NCI-H774 (cell line): ENCODE measurements at places on chromosomes 3 and 15.

DNA sequence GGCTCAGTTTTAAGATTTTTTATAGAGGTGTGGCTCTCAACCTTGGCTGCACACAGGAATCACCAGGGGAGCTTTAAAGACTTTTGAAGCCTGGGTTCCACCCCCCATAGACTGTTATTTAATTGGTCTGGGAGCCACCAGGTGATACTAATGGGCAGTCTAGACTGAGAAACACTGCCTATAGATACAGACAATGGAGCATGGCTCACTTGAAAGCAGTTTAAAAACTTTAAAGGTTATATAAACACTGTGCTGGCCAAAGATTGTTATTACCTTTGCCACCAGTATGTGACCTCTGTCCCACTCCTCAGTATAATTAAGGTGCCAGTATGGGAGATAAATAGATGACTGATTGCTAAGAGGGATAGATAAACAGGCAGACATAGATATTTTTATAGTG is 3.8 kb downstream of the GOLIM4 start:
- peak; percentile 22 for DNase-seq

DNA sequence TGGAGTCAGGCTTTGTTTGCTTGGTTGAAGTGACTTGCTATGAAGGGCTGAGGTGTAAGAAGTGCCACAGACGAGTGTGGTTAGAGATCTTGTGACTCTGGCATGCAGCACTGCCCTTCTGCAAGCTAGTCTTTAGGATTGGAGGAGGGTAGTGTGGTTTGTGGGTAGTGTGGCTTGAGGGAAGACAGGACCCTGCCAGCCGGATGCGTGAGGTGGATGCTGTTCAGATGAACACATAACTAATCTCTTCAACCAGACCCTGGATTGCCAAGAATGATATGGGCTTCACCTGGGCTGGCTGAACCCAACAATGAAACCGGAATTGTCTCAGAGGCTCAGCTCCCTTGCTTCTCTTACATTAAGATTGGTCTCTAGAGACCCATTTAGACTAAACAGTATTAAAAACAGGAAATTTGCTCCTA is 32.7 kb downstream of the STARD9 start:
- no peak for DNase-seq

GRCh38 chr15:40332113-40332781 is 8.5 kb downstream of the CCDC9B start:
- DNase-seq, result no peak

GRCh38 chr15:61654918-61655317 is 405.3 kb downstream of the VPS13C start:
- DNase-seq, result no peak

GRCh38 chr3:179840985-179841384 is 188.1 kb downstream of the USP13 start:
- DNase-seq, result no peak

DNA sequence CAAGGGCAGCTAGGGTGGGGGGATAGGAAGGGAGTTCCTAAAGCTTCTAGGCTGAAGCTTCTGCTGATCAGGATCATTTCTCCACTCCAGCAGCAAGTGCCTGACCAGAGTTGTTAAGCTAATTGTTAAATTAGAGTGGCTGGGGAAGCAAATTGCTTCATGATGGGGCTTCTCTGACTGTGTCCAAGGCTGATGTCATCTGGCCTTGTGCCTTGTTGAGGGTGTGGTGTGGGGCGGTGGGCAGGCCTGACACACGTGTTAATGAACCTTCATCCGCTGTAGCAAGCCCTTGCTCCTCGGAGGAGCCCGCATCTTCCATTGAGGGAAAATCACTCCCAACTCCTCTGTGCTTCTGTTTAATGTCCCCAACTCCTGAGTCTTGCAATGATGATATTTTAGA is 84.3 kb upstream of the ROPN1 start:
- no peak for DNase-seq

DNA sequence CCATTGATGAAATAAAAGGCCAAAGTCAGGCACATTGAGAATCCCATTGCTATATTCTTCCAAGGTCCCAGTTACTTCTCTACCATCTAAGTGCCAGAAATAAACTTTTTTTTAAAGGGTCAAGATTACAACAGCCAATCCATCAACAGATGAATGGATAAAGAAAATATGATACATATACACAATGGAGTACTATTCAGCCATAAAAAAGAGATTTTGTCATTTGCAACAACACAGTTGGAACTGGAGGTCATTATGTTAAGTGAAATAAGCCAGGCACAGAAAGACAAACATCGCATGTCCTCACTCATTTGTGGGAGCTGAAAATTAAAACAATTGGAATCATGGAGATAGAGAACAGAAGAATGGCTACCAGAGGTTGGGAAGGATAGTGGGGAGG is 25.5 kb downstream of the ULK4 start:
- no peak for DNase-seq

DNA sequence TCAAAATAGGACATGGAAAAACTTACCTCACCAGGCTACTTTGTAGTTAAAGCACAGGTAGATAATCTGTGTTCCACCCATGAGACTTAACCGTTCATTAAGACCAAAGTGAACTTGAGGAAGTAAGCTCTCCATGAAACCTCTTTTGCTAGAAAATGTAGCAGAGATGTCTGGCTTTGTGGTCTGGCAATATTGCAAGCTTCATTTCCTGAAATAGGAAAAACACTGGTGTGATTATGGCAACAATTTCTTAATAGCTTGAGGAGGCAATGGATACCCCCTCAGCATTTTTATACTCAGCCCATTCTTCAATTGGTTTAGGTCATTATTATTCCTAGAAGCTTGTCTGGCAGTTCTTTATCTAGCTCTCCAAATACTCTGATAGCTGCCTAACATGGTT is 957.3 kb downstream of the IGSF11 start:
- no peak for DNase-seq

DNA sequence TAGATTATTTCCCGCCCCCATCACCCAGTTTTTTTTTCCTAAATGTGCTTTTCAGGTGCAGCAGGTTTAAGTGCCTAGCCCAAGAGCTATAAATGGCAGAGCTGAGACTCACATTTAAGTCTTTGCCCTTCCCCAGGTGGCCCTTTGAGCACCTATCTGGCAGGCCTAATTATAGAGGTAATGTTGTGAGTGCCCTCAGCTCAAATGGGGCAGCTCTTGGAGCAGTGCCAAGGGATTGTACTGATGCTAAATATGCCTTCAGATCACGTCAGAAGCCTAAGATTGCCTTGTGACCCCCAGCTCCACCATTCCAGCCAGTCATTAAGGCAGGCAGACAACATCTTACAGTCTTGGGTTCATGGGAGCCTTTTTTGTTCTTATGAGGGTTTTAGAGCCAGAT is 159.5 kb downstream of the RPLP1 start:
- peak; percentile 23 for DNase-seq

GRCh38 chr3:8523041-8523440 is 21.4 kb downstream of the LMCD1 start:
- no peak for DNase-seq

DNA sequence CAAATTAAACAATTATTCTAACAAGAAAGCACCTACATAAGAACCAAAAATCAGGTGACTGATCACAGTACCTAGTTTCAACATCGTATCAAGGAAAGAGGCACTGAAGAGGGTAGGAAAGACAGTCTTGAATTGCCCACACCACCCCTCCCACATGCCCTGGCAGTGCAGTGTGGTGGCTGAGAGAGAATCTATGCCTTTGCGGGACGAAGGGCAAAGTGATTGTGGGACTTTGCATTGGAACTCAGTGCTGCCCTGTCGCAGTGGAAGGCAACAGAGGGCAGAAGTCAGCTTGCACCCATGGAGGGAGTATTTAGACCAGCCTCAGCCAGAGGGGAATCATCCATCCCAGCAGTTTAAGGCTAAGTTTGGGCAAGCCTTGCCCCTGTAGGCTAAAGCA is 24.5 kb downstream of the NEDD4 start:
- no peak for DNase-seq

DNA sequence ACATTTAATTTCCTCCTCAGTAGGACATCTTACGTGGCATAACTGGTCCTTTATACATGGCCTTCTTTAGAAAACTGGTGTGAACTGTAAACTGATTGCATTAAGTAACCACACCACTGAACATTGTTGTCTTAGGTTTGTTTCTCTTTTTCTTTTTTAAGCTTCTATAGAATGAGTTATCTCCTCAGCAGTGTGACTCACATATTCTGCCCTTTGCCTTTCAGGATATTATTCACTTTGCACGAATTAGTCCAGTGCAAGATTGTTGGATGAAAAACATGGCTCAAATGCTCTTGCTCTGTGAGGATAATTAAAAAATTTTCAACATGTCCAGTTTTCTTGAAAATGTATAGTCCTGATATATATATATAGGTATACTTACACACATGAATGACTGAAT is 147.6 kb downstream of the KBTBD8 start:
- DNase-seq, result no peak

DNA sequence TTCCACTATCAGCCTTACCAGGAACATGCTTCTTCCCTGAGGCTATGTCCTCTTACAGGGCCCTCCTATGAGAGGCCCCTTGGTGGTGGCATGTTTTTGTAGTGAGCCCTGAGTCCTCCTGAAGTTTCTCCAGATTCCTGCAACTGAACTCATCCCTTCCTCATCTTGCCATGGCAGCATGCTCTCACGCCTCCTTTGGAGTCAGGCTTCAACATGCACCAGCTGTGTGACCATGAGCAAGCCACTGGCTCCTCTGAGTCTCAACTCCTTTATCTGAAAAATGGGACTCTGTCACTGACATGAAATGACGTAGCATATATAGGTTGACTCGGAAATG is 216.3 kb upstream of the TLE3 start:
- DNase-seq, result no peak

DNA sequence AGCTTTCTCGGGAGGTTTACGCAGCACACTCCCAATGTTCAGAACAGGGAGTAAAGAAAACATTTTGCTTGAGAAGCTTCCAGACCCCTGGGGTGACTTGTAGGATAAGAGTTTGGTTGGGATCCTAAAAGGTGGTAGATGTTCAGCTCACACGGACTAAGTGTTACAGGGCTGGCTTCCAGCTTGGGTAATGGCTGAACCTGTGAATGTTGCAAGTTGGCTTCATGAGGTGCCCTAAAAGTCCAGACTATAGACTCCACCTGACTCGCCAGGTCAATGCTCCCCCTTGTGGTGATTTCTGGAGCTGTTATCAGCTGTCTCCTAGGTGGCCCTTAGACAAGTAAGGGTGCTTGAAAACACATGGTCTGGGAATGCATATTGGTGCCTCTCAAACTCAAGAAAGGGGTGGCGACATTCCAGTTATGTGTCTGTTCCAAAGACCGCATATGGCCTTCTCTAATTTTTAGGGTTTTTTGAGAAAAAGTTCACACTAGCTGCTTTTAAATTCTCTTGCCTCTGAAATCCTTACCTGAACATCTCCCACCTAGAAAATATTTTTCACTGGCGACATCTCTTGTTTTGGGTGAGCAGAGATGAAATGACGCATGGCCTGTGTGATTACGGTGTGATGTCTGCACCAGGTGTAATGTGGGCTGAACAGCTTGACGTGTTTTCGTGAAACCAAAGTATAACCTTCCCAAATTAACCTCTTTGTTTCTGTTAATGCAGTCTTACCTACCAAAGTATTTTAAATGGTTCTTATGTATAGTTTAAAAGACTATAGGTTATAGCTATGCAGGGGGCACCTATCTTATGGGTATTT is 175.7 kb upstream of the KBTBD8 start:
- DNase-seq, result peak; percentile 4

- no peak for DNase-seq
These were observed 15.7 kb upstream of the CNTN4 start for GRCh38 chr3:2082871-2083480.

- no peak for DNase-seq
These were observed 186.0 kb downstream of the TNIK start for GRCh38 chr3:171274222-171274621.

GRCh38 chr3:3646934-3647333 is 152.3 kb upstream of the LRRN1 start:
- DNase-seq, result no peak

DNA sequence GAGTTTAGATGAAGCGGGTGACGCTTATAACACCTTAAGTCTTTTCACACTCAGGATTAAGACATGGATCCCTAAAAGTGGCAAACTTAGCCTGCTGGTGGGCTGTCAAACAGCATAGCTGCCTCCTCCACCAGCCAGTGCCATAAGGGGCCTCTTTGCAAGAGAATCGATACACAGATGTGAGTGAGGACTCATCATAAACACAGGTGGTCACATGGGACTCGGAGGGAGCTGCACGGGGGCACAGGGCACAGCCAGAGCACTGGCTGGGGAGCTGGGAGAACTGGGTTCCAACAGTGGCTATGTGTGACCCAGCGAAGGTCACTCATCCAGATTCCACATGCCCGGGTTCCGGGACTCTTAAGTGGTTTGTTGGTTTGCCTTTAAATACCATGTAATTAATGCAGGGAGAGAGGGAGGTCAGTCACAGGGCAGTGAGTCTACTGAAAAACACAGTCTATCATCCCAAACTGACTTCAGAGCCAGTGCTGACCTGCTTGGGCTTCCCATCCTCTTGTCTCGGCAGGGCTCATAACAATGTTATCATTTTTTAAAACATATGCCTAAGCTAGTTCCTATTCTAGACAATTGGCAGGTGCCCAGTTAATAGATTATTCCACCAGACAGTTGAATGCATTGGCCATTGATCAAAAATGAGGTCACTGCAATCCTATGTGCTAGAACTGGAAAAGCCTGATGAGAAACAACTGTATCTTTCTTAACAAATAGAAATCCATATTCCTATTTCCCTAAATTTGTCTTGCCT is 51.8 kb downstream of the SLC12A8 start:
- DNase-seq, result no peak

DNA sequence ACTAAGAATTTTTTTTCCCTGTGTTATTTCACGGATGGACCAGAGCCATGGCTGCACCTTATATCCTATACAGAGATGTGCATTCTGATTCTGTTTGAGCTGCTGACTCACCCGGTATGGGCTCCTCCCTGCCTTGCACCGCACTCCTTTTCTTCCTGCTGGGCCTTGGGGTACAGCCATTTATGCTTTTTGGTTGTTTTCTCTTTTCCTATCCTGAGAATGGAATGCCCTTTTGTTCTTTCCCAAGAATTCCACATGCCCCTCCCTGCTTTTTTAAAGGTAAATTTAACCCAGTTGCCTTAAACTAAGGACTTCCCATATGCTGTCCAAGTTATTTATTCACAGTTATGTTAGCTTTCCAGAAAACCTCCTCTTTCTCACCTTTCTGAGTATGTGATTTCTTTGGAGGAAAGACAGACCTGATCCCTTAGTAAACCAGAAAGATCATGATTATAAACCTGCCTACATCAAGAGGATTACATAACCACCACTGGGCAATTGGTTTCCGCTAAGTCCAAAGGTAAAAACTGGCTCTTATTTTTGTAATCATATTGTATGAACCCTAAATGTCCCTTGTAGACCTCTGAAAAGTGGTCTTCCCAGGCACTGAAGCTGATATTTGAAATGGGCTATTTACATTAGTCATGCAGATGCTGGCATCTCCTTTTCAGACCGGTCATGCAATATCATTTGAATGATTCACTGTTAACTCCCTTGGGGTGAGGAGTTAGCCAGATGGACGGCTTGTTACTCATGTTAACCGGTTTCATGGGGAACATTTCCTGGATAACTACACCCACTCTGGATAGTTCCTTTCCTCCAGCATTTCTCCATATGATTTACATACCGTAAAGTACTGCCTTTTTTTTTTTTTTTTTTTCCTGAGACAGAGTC is 45.5 kb downstream of the TMOD3 start:
- DNase-seq, result no peak

- DNase-seq, result no peak
These were observed 83.1 kb downstream of the PDE8A start for GRCh38 chr15:85064710-85065109.
